ENCODE measurements at places on chromosomes 1 and 21.

DNA sequence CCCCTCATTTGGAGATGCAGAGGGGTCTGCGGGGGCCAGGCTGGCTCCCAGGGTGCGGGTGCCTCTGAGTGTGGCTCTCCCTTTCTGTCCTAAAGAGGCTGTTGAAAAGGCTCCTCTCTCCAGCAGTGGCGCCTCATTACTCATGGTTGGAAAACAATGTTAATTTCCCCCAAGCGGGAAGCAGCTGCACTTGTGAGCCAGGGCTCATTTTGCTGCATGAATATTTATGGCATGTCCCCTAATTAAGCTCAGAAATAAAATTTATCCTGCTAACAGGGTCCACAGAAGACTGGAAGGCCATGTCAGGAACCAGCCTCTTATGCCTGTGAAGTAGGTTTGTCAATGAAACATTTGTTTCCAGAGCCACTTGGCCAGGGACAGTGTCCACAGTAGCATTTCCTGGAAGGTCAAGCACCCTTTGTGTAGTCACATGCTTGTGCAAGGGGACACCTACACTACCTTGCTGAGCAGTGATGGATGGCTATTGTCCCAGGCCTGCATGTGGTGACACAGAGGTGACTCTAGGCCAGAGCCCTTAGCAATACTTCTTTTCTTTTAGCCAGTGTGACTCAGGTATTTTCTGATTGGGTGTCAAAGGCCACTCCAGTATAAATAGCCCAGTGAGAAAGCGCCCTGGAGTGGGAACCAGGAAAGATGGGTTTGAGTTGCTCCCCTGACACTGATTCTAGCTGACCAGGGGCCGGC, 259.0 kb downstream of the FOXD2 start:
- no peak for DNase-seq

DNA sequence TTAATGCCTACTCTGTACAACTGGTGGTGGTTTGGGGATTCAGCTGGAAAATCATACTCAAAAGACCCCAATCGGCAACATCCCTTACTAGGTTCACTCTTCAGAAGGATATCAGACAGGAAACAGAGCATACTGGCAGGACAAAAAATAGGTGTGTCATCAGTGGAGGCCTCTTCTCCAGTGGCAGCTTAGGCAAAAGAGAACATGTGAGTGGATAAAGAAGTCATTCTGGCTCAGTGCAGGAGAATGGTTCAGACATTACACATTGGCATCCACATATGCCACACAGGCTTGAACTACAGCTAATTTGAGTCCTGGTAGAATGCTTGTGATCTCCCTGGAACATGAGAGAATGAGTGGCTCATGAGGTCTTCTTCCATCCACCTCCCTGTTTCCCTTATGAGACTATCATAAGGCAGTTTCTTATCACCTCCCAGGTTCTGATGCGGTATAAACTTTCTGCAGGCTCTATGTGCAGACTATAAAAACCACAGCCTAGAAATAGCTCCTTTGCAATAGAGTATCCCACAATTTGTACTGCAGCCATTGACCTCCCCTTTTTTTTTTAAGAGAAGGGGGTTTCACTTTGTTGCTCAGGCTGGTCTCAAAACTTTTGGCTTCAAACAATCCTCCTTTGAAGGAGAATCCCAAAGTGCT, 24.7 kb downstream of the VAMP4 start:
- DNase-seq: no peak

- no peak for DNase-seq
These were observed 621.0 kb upstream of the NCAM2 start for GRCh38 chr21:20377250-20377649.

GRCh38 chr1:211332036-211332616, 5.5 kb downstream of the TRAF5 start:
- no peak for DNase-seq

DNA sequence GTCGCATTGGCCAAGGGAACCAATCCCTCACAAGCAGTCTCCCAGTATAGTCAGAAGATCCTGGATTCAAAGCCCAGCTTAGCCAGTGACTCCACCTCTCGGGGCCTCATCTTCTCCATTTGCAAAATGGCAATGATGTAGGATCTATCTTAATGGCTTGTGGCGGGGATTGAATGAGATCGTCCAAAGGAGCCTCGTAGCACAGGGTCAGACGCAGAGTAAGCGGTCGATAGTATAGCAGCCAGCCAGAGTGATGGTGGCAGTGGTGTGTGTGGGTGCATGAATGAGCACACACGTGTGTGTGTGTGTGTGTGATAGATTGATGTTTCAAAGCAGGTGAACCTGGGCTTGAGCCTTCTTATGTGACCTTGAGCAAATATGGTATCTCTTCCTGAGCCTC, 79.8 kb upstream of the WNT4 start:
- no peak for DNase-seq

- no peak for DNase-seq
These were observed 6.4 kb downstream of the TMPRSS3 start for GRCh38 chr21:42389449-42389835.

- DNase-seq: no peak
These were observed 19.2 kb downstream of the NRDC start for GRCh38 chr1:51859333-51859732.

GRCh38 chr1:34926156-34926555, 3.3 kb downstream of the DLGAP3 start:
- DNase-seq: no peak

DNA sequence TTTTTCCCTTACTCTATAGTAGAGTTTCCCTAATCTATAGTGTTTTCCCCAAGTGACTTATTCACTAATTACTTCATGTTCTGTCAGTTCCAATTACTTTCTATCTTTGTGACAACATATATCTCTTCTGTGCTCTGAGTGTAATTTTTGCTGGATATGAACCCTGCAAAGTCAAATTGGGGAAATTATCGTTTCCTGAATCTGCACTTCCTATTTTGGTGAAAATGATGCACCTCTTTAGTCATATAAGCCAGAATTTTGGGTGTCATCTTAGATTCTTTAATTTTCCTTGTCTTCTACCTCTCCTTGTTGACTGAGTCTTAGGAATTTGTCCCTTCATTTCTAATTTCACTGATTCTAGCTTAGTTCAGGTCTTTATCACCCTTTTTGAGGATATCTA, 33.4 kb upstream of the PRKACB start:
- no peak for DNase-seq

DNA sequence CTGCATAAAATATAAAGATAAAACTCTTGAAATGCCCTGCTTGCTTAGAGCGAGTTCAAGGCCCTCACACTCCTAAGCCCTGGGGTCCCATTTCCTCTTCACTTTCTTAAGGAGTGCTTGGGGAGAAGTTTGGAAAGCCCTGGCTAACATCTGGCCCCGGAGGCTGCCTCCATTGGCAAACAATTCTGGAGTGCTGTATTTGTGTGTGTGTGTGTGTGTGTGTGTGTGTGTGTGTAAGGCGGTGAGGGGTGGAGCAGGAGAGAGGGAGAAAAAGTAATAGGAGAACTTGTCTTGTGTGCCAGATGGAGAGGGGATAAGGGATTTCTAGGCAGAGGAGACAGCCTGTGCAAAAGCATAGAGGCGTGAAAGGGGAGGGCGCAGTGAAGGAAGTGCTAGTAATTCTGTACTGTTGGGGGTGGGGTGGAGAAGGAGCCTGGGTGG, 578 bp upstream of the TRIM62 start:
- DNase-seq: no peak

DNA sequence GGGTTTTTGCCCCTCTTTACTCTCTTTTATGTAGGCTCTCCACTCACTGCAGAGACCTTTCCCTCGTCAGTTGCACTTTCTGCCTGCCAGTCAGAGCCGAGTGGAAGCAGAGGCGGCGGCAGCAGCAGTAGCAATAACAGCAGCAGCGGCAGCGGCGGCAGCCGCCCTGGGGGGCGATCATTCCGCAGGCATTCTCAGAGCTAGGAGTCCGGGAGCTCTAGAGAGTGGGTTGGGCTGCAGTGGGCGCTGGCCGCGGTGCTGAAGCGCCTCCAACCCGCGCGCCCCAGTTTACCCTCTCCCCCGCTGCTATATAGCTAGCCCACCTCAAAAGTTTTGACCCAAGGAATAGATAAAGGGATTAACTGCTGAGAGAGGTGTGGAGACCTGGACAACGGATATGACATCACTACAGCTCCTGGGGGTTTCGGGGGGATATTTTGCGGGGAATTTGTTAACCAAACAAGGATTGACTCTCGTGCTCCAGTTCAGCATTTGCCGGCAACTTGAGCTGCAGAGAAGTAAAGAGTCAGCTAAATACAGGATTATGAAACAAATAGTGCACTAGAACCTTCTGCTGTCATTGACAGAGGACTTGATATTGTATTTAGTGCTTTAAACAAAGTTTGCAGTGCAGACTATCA, at the start of gene OLFM3:
OLFM3 (minus strand) TSS at position 102 of the 641 bp plus-strand sequence.
- DNase-seq: no peak

All from liver (tissue), 10 donors.